ENCODE measurements at places on chromosomes 7 and 10.

- no peak for DNase-seq
Observed at GRCh38 chr7:12450615-12451014, 47.0 kb upstream of the VWDE start.

DNA sequence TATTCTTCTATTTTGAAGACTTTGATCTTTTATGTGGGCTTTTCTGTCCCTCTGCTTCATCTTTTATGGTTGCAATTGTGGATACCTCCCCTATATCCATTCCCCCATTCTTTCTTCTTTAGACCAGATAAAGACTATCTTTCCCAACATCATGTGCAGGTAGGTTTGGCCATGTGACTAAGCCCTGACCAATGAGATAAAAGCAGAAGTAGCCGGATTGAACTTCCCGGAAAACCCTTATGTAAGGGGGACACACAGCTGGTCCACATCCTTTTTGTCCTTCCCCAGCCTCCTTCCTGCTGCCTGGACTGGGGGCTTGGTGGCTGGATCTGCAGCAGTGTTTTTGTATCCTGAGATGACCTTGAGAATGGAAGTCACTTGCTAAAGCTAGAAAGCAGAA is 33.5 kb upstream of the EXOC6 start:
- no peak for DNase-seq

DNA sequence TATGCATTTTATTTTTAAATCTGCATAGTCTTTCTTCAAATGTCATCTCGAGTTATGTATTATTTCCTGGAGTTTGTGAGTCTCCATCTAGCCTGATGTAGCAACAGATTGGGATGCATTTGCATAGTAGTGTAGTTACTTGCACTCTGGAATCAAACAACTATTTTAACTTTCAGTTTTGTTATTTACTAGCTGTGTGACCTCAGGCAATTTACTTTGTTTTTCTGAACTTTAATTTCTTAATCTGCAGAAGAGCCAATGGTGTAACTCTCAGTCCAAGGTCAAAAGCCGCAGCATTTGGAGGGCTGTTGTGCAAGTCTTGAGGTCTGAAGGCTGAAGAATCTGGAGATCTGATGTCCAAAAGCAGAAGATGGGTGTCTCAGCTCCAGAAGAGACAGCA is 175.8 kb upstream of the SORCS1 start:
- no peak for DNase-seq

DNA sequence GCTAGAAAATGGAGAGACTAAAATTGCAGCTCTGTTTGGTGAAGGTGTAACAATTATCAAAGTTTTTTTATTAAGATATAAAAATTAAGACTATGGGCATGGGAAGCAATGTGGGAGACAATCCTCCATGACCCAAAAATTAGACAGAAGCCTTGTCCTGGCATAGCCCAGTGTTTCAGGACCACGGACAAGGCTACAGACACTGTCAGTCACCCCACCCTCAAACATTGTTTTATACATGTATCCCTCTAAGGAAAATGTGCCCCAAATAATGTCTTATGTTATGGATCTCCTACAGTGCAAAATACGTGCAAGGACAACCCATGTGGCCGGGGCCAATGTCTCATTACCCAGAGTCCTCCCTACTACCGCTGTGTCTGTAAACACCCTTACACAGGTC is 24.0 kb downstream of the HABP2 start:
- no peak for DNase-seq

All from glutamatergic neuron (in vitro differentiated cells).